Stimulated activated CD8-positive, alpha-beta memory T cell treated with anti-CD3 and anti-CD28 coated beads, Interleukin-7, amount 100 ng/mL, for 1 hour (primary cell): ENCODE measurements at places on chromosomes 16 and 17.

DNA sequence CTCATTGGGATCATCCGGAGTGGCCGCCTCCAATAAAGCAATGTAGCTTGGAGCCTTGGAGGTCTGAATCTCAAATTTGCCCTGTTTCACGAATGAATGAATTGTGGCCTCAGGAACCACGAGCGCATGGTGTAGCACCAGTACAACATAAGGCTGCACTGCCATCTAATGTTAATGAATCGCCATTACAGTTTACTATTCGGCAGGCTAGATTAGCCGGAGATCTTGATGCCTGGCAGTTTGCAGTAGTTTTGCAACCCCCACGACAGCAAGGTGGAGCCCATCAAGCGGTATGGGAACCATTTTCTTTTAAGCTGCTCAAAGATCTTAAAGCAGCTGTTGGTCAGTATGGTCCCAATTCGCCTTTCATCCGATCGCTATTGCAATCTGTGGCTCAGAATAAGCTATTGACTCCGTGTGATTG, 18.8 kb downstream of the ALOX15B start:
- no peak for DNase-seq

DNA sequence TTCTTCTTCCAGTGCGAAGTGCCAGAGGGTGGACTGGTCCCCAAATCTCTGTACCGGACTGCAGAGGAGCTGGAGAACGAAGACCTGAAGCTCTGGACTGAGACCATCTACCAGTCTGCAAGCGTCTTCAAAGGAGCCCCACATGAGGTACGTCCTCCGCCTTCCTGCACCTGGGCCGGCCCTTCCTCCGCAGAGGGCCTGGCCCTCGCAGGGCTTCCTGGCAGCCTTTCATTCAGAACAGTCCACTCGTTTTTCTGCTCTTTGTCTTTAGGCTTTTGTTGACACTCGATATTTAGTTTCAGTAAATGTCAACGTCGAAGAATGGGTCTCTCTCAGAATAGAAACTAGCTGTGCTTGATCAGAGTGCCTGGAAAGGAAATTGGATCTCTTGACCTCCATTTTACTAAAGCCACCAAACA, 68.6 kb downstream of the SEC14L1 start:
- DNase-seq: no peak

- DNase-seq: no peak
Measured at GRCh38 chr16:27334838-27335237, 21.1 kb downstream of the IL4R start.

GRCh38 chr16:27181019-27181790, 22.1 kb upstream of the KDM8 start:
- DNase-seq: no peak

GRCh38 chr17:5694551-5694950, 110.2 kb upstream of the NLRP1 start:
- DNase-seq: no peak

DNA sequence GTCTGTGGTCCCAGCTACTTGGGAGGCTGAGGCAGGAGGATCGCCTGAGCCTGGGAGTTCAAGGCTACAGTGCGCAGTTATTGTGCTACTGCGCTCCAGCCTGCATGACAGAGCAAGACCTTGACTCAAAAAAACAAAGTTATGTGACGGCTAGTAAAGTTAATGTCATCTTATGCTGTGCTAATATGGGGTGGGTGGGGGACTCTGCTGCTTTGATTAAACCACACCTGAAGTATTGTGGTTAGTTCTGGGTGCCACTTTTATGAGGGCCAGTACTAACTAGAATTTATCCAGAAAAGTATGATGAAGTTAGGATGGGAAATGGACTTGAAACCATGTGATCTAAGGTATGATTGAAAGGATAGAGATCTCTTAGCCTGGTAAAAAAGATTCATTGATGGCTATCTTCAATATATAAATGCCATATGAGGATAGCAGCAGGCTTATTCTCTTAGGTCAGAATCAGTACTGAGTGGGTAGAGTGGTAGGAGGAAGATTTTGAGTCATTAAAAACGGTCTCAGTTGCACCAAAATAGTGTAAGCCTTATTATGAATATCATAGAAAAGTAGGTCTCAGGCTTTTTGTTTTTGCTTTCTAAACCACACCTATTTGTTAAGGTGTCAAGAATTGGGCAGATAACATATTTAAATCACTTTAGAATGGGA, 5.6 kb downstream of the WSB1 start:
- no peak for DNase-seq

DNA sequence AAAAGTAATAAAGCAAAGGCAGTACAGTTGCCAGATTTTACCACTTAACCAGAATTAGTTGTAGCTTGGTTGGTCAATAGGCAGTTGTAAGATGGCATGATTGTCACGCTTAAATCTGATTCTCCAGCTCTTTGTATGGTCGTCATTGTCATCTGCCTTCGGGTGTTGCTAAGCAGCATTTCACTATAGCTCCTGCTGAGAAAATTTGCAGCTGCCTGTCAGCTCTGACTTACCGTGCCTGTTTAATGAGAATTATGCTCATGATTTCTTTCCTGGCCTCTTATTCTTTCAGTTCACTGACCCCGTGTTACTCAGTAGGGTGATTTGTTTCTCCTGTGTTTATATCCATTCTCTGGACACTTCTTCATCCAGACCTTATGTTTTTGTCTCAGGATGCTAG, 66.7 kb downstream of the TANGO6 start:
- no peak for DNase-seq

GRCh38 chr16:74721716-74722115, 21.1 kb upstream of the MLKL start:
- DNase-seq: no peak

DNA sequence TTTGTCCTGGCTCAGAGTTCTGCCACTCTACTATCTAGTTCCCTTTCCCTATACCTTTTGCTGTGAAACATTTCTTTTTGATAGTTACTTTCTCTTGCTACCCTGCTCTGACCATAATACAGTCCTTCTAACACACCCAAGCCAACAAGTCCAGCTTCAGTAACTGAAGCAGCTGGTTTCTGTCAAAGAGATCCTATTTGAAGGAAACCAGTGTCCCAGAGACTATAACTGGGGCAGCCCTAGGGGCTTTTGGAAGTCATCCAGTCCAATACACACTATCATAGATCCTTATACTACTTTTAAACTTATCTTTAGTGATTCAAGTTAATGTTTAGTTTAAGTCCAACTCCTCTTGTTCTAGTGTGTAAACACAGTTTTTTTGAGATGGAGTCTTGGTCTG, 17.3 kb upstream of the DHRS13 start:
- no peak for DNase-seq

- DNase-seq: no peak
Measured at GRCh38 chr17:66469088-66469442, 166.7 kb downstream of the PRKCA start.

DNA sequence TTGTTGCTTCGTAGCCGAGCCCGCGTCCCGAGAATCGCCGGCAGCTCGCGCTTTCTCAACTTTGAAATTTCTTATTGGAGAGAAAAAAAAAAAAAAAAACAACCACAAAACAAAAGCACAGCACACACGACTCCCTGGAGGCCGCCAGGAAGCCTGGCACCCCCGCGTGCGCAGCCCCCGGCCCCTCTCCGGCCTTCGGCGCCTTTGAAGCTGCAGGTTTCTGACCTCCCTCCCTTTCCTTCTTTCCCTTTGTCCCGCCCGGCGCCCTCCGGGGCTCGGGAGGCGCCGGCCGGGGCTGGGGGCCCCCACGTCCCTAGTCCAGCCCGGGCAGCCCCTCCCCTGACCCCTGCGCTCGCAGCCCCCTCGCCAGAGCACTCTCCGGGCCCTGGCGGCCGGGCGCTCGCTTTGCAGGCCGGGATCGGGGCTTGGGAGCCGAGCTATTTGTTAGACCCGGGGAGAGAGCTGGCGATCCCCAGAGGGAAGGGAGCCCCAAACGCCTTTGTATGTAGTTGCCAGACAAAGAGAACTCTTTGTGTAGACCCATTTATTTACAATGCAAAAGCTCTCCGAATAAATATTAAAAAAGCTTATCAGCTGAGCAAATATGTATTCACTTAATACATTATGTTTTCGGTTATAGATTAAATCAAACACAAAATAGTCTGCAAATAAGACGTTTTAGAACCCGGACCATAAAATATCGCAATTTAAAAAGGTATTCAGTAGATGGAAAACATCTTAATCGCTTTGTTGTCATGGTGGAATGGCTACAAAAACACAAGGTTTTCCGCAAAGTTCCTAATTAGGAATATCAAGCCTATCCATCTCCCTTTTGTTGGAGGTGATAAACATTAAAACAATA, 2.3 kb downstream of the BAHCC1 start:
- DNase-seq: no peak

- no peak for DNase-seq
Measured at GRCh38 chr17:79845601-79845949, 6.3 kb upstream of the CBX4 start.
